AG04450 (cell line): ENCODE measurements at places on chromosomes 7 and 10. TPM values are rescaled to one million over a fixed set of nuclear protein-coding genes. Genes with fewer than 3 reads are reported as not detected.

NEUROG3 gene
- polyA plus RNA-seq, result not detected in 2 replicates

DNA sequence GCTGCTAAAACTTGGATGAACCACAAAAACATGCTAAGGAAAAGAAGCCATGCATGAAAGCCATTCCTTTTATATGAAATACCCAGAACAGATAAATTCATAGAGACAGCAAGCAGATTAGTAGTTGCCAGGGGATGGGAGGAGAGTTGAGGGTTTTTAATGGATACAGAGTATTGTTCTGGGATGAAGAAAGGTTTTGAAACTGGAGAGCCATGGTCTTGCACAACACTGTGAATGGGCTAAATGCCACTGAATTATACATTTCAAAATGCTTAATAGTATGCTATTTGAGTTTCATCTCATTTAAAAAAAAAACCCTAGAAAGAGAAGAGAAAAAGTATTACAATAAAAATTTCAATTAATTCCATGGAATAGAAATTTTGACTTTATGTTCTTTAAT lies 154.3 kb downstream of the GNAT3 start:
- no peak for DNase-seq

SH2D4B gene
- not detected in 2 replicates for polyA plus RNA-seq

DNA sequence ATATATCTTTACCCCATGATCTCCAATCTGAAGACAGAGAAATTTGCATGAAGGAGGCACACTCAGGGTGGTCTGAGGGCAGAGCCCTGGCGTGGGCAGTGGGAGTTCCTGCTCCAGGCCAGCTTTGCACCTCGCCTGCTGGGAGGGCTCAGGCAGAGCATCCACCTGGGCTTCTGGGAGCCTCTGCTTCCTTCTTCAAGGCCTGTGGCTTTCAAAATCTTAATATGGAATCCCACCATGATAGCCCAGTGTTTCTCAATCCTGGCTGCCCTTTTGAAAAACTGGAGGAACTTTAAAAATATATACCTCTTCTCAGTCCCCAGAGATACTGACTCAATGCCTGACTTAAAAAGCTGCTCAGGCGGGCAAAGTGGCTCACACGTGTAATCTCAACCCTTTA lies 36.7 kb upstream of the PSAP start:
- no peak for DNase-seq

- DNase-seq, result no peak
These were observed 319.2 kb upstream of the LRRN3 start for GRCh38 chr7:110771717-110772116.

DNA sequence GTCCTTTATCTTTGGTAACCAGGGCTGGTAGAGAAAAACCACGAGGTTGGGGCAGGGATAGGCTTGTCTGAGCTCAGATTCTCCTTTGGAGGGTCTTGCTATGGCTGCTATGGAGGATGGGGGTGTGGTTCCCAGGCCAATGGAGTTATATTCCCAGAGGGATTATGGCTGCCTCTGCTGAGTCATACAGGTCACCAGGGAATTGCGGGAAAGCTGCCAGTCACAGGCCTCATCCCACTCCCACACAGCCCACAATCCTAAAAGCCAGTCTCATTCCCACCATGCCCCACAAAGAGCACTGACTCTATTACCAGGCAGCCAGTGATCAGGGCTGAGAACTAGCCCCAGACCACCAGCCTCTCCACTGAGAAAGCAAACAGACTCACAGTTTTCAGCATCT lies 316.6 kb upstream of the TMEM229A start:
- DNase-seq, result no peak

- no peak for DNase-seq
These were observed 246.1 kb downstream of the AUTS2 start for GRCh38 chr7:69844264-69844868.

GRCh38 chr7:66050990-66051448 lies 24.6 kb upstream of the ASL start:
- peak; percentile 84 for DNase-seq

DNA sequence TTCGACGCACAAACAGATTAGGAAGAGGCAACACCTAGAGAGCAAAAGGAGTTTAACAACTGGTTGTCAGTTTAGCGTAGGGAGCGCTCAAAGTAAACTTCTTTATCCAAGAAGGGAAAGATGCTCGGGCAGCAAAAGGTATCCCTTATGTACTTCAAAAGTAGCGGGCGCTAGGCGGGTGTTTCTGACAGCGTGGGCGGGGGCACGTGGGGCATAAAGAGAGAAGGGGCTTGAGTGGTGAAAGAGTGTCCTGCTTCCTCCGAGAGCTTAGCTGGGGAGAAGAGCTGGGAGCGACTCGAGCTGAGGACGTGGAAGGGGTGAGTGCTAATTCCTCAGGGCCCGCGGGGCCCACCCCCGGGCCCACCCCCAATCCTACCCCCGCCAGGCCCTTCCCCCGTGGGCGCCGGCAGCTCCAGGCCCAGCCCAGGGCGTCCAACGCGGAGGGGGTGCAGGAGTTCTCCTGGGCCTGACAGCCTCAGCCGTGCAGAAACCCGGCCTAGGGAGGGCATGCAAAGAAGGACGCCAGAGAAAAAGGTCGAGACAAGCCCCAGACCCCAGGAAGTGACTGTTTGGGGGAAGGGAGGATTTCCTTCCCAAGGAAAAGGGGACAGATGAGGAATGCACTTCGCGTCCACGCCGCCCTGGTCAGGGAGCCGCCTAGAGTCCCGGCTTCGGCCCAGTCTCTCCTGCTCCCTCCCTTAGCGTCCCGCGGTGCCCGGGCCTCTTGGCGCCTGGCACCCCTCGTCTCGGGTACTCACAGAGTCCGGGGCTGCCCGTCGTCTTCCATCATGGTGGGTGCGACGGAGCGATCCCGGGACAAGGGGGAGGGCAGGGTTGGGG lies 868 bp downstream of the TIAL1 start:
- DNase-seq, result peak; percentile 11

AMZ1 gene
- polyA plus RNA-seq, result 0.43 and 0.67 TPM in 2 replicates

DNA sequence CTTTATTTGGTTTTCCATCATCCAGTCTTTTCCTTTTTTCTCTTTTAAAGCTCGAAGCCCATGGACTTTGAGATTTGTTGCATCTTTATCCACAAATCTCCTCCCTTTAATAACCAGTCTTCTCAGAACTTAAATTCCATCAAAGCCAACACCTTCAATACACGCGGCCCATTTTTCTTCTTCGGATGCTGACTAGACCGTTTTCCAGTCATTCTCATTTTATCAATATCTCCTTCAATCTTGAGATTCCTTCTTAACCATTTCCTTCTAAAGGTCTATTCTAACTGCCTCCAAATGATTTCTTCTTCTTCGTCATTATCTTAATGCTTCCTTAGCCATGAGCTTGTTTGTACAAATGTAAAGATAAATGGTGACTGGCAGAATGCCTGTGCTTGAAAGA lies 173.5 kb downstream of the BAMBI start:
- DNase-seq, result no peak
